ENCODE measurements at places on chromosomes 3 and 15.

DNA sequence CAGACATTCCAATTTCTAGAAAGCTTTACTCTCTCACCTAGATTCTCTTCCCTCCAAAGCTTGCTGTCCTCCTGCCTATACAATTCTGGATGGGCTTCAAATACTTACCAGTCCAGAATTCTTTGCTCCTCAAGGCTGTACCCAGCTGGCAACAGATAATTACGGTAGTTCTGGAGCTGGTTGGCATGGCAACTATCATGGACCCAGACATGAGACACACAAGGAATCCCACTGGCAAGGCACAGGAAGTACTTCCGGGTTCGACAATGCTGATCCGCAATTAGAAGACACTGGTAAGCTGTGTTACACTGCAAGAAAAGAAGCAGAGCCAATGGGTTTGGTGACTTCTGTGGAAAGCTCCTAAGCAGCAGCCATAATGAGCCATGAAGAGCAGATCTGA is 37.9 kb downstream of the TUBGCP4 start:
- DNase-seq, result no peak

GRCh38 chr3:190865828-190866227 is 3.3 kb upstream of the GMNC start:
- no peak for DNase-seq

- DNase-seq, result peak; percentile 7
These were observed 31.4 kb upstream of the POU1F1 start for GRCh38 chr3:87307805-87308204.

GRCh38 chr3:84125201-84125721 is 833.5 kb upstream of the CADM2 start:
- no peak for DNase-seq

GRCh38 chr3:127216415-127217261 is 23.7 kb downstream of the PRR23E start:
- DNase-seq, result no peak

GRCh38 chr15:34252545-34252944 is 27.7 kb downstream of the EMC4 start:
- DNase-seq, result no peak

GRCh38 chr3:1499694-1500093 is 406.9 kb downstream of the CNTN6 start:
- no peak for DNase-seq

GRCh38 chr3:55859305-55859704 is 372.2 kb upstream of the WNT5A start:
- no peak for DNase-seq

GRCh38 chr3:12476238-12476897 is 7.9 kb upstream of the TSEN2 start:
- no peak for DNase-seq

All from suppressor macrophage (primary cell).